ENCODE measurements at places on chromosomes 1 and 21.

DNA sequence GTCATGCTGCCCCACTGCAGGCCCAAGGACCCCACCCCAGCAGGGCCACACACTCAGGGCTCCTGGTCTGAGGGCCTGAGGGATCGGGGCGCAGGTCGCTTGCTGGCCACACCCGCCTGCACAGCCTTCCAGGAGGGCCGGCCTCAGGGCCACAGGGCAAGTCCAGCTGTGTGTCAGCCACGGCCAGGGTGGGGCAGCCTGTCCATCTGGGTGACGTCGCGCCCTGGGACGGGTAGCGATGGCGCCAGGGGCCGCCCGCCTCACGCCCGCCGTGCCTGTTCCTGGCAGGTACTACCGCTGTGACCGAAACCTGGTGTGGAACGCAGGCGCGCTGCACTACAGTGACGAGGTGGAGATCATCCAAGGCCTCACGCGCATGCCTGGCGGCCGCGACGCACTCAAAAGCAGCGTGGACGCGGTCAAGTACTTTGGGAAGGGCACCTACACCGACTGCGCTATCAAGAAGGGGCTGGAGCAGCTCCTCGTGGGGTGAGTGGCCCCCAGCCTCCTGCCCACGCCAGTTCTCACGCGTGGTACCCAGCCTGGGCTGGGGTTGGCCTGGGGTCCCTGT lies 2.5 kb downstream of the COL6A1 start:
- peak; percentile 30 for DNase-seq

DNA sequence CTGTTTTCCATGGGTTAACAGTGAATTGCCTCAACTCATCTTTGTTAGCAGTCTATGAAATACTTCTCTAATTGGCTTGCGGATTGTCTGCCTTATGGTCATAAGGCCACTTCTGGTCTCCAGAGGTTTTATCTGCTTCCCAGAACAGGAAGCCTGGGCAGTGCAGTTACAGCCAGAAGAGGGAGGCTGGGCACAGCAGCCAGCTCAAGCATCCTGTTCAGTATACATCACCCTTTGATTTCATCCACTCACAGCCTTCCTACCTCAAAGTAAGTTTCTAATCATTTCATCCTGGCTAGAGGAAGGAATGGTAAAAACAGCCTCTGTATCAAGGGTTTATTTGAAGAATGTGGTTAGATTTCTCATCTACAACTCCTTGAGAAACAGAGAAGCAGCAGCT lies 311.5 kb upstream of the DEPDC1 start:
- DNase-seq: peak; percentile 8

DNA sequence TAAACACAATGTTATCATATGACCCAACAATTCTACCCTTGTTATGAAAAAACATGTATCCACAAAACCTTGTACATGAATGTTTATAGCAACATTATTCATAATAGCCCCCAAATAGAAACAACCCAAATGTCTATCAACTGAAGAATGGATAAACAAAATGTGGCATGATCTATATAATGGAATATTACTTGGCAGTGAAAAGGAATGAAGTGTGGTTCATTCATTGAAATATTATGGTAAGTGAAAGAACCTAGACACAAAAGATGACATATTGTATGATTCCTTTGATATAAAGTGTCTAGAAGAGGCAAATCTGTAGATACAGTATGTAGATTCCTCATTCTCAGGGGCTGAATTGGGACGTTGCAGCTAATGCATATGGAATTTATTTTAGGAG lies 151.2 kb downstream of the KIF26B start:
- no peak for DNase-seq

- DNase-seq: no peak
Observed at GRCh38 chr1:153535242-153536011, at the start of gene S100A6. TSS of gene S100A6 (minus strand) at chr1:153535991. CDS start at chr1:153535339, 652 bp downstream.

GRCh38 chr21:16751695-16752474 lies 761.0 kb upstream of the CXADR start:
- no peak for DNase-seq

DNA sequence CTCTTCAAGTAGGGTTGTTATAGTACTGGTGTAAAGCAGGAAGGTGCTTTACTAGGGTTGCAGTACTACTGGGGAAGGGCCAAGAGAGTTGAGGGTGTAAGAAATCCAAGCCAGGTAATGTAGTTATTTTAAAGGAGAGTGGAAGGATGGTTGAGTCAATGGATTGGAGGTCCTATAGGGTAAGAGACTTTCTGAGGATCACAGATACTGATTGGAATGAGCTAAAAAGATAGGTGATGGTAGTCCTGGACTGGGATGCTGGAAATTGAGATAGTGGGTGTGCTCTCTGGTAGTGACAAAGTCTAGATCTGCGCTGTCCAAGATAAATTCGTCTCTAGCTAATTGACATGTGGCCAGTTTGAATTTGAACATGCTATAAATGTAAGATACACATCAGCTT lies 7.0 kb downstream of the TXLNA start:
- DNase-seq: no peak

GRCh38 chr21:42748620-42749176 lies 95.3 kb downstream of the PDE9A start:
- no peak for DNase-seq

GRCh38 chr1:224432672-224433040 lies 1.9 kb downstream of the WDR26 start:
- no peak for DNase-seq

DNA sequence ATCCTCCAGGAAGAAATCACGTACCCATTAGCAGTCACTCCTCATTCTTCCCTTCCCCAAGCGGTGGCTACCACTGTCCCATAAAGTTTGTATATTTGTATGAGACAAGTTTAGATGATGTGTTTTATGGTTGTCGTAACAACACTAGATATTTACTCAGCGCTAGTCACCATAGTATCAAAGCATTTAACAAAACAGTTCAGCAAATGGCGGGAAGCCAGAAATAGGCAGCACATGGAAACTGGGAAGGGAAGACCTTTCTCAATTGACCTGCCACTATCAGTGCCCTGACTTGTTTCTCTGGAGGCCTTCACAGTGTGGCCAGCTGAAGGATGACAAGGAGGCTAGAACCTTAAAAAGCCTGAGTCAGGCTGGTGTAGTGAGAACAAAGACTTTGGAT lies 31.1 kb downstream of the CNST start:
- DNase-seq: peak; percentile 77

DNA sequence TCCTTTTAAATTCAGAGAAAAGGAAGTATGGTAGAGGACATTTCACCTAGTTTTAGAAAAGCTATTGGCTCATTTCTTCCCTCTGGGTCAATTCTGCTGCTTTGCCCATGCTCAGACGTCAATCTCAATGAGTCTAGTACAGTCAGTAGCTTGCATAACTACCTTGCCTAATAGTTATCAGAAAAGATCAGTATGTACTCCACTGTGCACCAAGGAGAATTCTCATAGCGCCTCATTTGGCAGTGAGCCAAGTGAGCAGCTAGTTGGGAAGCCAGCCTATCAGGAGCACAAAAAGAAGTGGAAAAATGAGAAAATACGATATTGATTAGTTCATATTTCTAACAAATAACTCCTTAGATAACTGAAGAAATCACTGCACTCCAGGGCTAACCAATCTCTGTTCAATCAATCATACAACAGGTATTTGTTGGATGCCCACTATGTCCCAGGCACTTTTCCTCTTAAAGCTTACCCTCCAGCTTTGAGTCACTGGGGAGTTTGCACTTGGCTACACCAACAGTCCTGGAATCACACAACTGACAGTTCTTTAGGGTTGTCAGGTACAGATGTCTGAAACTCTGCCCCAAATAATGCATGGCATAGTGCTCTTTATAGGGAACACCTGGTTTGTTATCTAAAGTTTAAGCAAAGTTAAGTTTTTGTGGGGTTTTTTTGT lies 50.2 kb downstream of the PRDX6 start:
- DNase-seq: no peak

DNA sequence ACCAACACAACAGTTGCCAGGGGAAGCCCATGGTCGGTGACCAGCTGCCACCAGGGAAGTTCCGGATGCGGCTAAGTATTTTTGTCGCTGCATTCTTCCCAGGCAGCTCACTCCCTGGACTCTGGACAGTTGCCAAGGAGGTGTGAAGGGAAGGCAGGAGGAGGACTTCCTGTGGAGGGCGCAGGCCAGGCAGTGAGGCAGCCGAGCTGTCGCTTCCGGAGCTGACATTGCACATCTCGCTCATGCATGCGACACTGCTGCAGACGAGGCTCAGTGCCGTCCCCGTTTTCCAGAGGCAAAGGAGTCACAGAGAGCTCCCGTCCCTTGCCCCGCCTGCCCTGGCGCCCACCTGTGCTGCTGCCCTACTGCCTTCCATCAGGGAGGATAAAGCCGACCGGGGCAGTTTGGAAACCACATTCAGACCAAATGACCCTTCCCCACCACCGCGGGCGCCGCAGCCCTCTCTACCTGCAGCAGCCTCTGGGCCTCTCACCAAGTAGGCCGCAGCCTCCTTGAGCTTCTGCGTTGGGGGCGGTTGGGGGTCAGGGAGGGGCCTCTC lies 81.4 kb downstream of the NENF start:
- peak; percentile 97 for DNase-seq

DNA sequence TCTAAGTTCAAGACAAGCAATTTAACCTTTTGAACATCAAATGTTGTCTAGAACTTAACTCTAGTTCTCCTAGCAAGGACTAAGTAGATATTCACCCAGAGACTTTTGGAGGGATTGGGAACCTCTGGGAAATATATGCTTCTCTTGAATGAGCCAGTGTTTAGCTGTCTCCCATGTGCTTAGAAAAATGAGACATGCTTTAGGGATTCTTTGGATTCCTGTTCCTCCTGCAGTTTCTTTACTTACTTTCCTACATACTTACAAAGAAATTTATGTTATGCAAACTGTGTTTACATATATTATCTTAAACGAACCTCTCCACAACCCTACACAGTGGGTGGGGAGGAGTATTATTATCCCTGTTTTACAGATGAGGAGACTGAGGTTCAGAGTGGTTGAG lies 39.2 kb downstream of the RNASEL start:
- no peak for DNase-seq
